ENCODE measurements at places on chromosomes 5 and 9. TPM values are rescaled to one million over a fixed set of nuclear protein-coding genes. Genes with fewer than 3 reads are reported as not detected.

DNA sequence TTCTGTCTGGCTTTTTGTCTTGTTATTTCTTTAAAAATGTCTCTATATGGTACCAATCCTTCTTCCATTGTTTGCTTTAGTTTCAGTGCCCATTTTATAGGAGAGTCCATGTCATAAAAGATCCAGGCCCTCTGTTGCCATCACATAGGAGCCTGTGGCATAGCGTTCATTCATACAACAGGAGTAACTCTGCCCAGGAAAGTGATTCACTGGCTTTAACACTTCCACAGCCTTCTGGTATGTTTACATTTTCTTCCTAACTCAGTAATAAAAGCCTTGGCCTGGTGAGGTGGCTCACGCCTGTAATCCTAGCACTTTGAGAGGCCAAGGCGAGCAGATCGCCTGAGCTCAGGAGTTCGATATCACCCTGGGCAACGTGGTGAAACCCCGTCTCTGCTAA lies 519.3 kb upstream of the PTGER4 start:
- no peak overlapping the region for H3K27ac ChIP-seq
- no peaks in the 10 kb centered on the region for H3K4me1 ChIP-seq
- DNase-seq = no peak
- no peaks in the 10 kb centered on the region for H3K27me3 ChIP-seq
- no peak overlapping the region for H3K4me3 ChIP-seq

Gene UGT3A1
- not detected for total RNA-seq

GRCh38 chr5:7181841-7182240 lies 214.1 kb upstream of the ADCY2 start:
- H3K27me3 ChIP-seq = no peaks in the 10 kb centered on the region
- no peaks in the 10 kb centered on the region for H3K4me1 ChIP-seq
- DNase-seq = no peak

Gene VLDLR
- 7.5 TPM for total RNA-seq

- H3K27me3 ChIP-seq = no peaks in the 10 kb centered on the region
- no peak overlapping the region for H3K4me3 ChIP-seq
- no peak for DNase-seq
- no peaks in the 10 kb centered on the region for H3K4me1 ChIP-seq
Observed at GRCh38 chr9:91258451-91258850, 103.3 kb downstream of the AUH start.

GRCh38 chr9:120299785-120300184 lies 280.2 kb downstream of the CDK5RAP2 start:
- no peak for DNase-seq
- H3K4me1 ChIP-seq = no peaks in the 10 kb centered on the region
- no peaks in the 10 kb centered on the region for H3K27me3 ChIP-seq
- no peaks in the 10 kb centered on the region for H3K36me3 ChIP-seq

DNA sequence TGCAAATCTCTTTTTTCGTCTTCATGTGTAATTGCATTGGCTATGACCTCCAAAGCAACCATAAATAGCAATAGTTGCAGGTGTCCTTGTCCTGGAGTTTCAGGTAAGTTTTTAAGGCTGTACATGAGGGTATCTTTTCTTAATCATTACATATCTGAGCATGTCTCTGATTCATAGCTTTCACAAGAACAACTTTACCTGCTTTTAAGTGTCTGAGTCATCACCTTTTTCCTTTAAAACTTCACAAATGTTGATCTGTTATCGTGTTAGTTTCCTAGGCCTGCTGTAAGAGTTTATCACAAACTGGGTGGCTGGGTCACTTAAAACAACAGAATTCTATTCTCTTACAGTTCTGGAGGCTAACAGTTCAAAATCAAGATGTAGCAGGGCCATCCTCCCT lies 13.8 kb downstream of the GARNL3 start:
- DNase-seq = no peak
- H3K27ac ChIP-seq = no peak overlapping the region
- no peak overlapping the region for H3K4me3 ChIP-seq
- no peaks in the 10 kb centered on the region for H3K4me1 ChIP-seq

DNA sequence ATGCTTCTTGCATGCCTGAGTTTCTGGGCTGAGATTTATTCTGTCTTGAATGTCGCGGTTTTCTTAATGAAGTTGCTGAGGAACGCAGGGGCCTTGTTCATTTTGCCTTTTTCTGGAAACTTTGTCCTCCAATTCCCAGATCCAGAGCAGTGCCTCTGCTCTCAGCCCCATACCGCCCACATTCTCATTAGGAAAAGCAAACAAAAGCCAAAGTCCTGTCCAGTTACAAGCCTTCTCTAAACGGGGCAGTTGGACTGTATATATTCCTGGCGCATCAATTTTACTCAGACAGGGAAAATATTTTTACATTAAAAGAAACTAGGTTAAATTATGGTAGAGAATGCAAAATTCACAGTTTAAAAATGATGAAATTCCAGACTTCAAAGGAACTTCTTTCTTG lies 1.2 kb upstream of the PSAT1 start:
- peak overlapping the region; percentile 64 for H3K27ac ChIP-seq
- H3K4me1 ChIP-seq = peaks cover 4% of the 10 kb centered on the region
- H3K4me3 ChIP-seq = peak overlapping the region; percentile 75
- H3K27me3 ChIP-seq = peaks cover 8% of the 10 kb centered on the region

DNA sequence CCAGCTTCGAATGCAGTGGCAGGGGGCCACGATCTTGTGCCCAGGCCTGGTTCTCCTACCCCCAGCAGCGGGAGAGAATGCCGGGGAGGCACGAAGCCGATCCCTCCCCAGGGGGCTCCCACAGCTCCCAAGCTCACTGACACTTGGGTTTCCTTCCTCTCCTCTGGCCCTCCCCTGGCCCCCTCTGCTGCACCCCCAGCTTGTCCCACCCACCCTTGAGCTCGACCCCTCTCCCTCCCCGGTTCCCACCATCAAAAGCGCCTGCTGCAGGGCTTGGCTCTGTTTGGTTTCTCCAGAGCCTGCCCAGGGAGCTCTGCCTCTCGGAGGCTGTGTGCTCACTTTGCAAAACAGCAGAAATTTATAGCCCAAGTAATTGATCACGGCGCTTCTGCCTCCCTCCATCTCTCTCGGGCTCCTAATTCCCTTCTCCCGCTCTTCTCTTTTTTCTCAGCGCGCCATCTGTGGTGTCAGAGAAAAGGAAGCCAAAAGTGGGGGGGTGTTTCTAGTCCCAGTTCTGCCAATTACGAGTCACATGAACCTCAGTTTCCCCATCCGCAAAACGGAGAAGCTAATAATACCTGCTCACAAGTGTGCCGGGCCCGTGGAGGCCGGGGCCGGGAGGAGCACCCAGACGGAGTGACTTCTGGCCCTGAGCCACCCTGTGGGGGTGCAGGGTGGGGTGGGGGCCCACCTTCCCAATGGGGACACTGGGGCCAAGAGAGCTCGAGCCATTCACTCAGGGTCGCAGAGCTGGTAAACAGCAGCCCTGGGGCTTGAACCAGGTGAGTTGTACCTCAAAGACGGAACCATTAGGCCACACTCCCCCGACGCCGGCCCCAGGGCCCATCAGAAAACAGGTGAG lies 141.2 kb upstream of the IER5L start:
- H3K27ac ChIP-seq = peak overlapping the region; percentile 87
- peaks cover 8% of the 10 kb centered on the region for H3K4me1 ChIP-seq
- H3K27me3 ChIP-seq = no peaks in the 10 kb centered on the region
- H3K36me3 ChIP-seq = no peaks in the 10 kb centered on the region
- peak; percentile 40 for DNase-seq
- no peak overlapping the region for H3K4me3 ChIP-seq

Gene JAKMIP2
- total RNA-seq = 0.73 TPM

Gene OR13F1
- not detected for total RNA-seq

All from breast epithelium (tissue), 4 donors.